Left renal cortex interstitium (tissue), 4 donors: ENCODE measurements at places on chromosomes 16 and 17. TPM values are rescaled to one million over a fixed set of nuclear protein-coding genes. Genes with fewer than 3 reads are reported as not detected.

- no peak for DNase-seq
Observed at GRCh38 chr16:48536614-48537200, 73.3 kb downstream of the N4BP1 start.

DNA sequence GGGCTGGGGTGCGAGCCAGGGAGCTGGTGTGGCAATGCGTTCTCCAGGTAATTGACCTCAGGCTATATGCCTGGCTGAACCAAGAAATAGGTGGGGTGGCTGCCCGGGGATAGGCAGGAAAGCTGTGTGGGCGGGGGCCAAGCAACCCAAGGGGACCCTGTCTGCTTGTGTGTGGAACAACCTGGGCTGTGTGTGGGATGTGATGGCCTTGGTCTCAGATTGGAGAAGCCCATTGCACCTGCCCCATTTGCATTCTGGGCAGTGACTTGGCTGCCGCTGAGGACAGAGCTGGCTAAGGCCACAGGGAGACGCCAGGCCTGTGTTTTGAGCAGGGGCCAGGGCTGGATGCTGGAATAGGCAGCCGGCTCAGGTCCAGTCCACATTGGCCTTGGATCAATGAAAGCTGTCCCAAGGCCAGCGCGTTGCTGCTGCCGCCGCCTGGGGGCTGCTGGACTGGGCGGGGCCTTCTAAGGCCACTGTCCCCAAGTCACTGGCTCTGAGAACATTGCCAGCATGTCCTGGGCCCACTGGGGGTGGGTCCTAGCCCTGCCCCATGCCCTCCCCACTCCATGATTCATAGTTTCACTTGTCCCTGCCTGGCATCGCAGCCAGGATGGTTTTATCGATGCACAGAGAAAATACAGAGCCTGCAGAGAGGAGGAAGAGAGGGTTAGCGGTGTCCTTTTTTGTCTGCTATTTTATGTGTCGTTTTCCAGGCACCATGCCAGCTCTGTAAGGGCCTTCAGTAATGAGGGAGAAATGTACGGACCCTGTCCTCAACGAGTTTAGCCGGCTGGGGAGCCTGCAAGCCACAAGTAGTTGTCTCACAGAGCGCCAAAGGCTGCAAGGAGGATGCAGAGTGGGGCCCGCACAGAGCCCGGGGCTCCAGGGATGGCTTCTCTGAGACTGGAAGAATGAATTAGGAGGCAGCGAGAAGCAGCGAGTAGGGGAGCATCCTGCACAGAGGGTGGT is 43.9 kb downstream of the NKD1 start:
- no peak for DNase-seq

Gene C16orf89
- 8.1 TPM for polyA plus RNA-seq

DNA sequence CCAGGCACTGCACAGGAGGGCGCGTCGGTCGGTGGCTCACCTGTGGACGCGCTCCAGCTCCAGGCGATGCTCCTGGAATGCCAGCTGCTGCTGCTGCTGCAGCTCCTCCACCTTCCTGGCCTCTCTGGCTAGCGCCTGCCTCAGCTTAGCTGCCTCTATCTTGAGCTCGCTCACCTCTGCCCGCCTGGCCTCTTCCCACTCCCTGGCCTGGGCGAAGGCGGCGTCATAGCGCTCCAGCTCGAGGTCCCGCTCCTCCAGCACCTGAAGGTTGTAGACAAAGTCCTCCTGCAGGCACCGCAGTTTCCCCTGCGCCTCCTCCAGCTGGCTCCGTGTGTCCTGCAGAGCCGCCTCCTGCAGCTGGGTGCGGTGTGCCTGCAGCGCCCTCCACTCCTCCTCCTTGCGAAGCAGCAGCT is 11.1 kb downstream of the CCDC57 start:
- no peak for DNase-seq

DNA sequence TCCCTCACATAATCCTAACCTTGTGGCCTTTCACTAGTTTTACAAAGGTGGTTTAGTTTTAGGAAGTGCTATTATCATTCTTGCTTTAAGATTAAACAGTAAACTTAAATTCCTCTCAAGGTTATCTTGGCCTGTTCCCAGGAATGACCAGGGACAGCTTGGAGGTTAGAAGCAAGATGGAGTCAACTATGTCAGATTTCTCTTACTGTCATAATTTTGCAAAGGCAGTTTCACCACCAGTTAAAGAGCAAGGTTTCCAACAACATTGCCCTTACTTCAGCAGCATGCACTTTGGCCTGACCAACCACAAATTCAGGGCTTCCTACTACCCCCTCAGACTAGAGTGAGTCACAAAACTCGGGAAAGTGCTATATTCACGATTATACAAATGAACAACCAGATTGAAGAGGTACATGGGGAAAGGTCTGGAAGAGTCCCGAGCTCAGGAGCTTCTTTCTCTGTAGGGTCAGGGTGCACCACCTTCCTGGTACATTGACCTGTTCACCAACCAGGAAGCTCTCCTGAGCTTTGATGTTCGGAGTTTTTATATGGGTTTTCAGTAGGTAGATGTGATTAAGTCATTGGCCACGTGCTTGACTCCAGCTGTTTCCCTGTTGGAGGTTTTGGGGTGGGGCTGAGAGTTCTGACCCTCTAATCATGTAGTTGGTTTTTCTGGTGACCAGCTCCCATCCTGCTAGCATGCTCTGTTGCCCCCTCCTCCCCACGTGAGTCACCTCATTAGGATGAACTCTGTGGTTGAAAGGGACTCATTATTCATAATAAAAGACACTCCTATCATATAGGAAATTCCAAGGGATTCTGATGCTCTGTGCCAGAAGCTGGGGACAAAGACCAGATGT is 19.4 kb downstream of the RHOT1 start:
- DNase-seq: no peak

Gene TNK1
- 7.9 TPM for polyA plus RNA-seq

GRCh38 chr16:86337581-86338402 is 172.5 kb upstream of the FOXF1 start:
- DNase-seq: no peak

Gene TMIGD1
- polyA plus RNA-seq: 0.59 TPM

DNA sequence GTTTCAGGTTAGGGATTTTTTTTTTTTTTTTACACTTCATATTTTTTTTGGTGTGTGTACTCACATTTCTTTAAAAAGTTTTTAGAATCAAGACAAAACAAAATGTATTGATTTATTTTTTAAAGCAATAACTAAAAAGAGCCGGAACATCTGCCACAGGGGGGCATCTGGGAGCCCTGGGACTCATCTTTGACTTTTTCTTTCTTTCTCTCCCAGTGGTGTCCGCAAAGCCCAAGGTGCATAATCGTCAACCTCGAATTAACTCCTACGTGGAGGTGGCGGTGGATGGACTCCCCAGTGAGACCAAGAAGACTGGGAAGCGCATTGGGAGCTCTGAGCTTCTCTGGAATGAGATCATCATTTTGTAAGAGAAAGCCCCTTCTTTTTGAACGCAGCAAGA is 36.3 kb downstream of the WWP2 start:
- DNase-seq: no peak

Gene CFAP97D1
- polyA plus RNA-seq: 0.09 TPM

Gene VTN
- polyA plus RNA-seq: 39.3 TPM

Gene CA7
- 0.11 TPM for polyA plus RNA-seq

DNA sequence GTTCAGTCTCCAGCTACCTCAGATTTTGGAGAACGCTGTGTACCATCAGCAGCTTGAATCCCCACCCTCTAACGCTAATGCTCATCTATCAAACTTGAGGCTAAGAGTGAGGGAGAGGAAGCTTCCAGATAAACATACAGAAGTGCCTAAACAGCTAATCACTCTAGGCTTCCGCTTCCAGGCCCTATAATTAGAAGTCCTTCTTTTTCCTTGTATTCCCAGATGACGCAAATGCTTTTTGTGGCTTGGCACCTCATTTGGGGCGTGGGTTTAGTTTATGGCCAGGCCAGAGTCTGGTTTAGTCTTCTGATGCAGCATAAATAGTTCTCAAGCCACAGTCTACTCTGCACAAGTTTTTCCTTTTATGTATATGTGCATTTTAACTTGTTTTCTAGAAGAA is 263.4 kb downstream of the BCAS3 start:
- no peak for DNase-seq

DNA sequence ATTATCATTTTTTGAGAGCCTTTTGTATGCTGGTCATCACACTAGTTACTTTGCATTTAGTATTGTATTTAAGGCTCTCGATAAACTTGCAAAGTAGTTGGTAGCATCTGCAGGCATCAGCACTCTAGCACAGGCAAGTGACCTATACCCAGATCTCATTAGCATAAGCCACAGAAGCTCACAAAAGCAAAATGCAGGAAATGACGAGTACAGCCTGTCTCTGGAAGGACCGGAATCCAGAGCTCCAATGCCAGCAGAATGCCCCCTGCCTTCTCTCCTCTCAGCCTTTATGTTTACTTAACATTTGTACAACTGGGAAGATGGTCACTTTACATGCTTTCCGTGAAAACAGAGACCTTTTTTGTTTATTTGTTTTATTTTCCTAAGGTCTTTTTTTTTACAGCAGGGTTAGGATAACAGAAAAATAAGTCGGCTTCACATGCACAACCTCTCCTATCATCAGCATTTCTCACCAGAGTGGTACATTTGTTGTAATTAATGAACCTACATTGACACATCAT is 45.4 kb upstream of the MYOCD start:
- no peak for DNase-seq

GRCh38 chr17:56973520-56973919 is 4.4 kb upstream of the SCPEP1 start:
- no peak for DNase-seq

DNA sequence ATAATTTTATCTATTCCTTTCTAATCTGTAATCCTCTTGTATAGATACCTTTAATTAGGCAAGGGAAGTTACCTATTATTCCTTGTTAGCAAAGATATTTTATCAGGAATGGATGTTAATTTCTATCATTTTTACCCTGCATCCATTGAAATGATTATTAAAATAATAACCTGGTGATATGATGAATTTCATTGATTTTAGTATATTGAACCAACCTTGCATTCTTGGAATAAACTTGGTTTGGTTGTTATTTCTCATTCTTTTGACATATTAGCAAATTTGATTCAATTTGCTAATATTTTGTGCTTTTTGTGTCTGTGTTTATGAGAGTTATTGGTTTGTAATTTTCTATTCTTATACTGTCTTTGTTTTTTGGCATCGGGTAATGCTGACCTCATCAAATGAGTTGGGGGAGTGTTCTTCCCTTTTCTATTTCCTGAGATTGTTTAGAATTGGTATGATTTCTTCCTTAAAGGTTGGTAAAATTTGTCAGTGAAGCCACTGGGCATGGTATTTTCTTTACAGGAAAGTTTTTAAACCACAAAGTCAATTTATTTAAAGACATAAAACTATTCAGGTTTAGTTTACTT is 250.4 kb upstream of the PMFBP1 start:
- no peak for DNase-seq

Gene FBXW10B
- 1.1 TPM for polyA plus RNA-seq

Gene CCL4
- polyA plus RNA-seq: 0.24 TPM

Gene RDM1
- polyA plus RNA-seq: 2.6 TPM

DNA sequence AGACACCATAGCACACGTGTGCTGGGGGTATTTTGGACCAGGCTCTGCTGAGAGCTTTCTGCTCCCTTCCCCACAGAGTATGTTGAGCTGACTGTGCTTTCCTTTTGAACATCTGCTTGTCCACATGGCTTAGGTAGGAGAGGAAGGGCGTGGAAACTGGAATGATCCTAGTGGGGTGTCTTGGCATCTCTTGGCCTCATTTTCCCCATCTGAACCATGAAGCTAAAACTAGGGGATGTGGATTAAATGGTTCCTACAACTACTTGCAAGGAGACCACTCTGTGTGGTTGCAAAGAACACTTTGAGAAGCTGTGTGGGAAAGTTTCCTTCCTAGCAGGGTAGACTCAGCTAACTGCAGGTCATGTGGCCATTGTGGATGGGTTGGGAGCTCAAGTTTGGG is 6.7 kb upstream of the NLRC5 start:
- DNase-seq: no peak

GRCh38 chr17:67821871-67822367 is 3.4 kb upstream of the BPTF start:
- no peak for DNase-seq

DNA sequence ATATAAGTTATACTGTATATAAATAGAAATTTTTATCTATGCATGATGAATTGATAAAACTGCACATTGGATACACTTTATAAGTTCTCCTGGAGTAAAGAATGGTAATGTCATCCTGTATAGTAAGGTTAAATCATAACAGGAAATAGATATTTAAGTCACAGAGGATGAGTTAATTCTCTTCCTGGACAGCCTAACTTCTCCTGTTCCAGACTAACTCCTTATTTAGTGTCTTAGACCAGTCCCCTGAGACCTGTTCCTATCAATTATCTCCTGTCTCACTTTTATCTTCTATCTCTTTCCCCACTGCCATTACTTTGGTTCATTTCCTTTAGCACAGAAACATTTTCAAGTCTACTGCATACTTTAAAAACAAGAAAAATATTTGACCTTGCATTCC is 46.5 kb downstream of the SSH2 start:
- DNase-seq: no peak

Gene KRTAP4-3
- polyA plus RNA-seq: not detected

Gene ADORA2B
- 1.4 TPM for polyA plus RNA-seq

DNA sequence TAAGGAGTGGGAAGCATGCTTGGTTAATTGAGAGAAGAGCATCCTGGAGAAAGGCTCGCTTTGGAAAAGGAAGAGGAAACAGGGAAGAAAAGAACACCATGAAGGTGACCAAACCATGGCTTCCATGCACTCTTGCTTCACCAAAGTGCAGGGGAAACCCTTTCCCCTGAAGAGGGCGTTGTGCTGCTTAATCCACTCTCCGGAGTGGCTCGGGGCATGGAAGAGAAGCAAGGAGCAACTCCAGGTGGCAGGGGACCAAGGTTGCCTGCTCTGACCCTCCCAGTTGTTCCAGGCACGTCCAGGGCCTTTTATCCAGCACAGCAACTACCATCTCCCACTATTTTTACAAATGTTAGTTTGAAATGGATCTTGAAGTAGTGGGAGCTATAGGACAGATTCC is 108.1 kb downstream of the STX8 start:
- no peak for DNase-seq

Gene CTRB1
- polyA plus RNA-seq: not detected

Gene SLC38A8
- not detected for polyA plus RNA-seq

- no peak for DNase-seq
Observed at GRCh38 chr17:73541561-73541981, 102.7 kb downstream of the SDK2 start.

DNA sequence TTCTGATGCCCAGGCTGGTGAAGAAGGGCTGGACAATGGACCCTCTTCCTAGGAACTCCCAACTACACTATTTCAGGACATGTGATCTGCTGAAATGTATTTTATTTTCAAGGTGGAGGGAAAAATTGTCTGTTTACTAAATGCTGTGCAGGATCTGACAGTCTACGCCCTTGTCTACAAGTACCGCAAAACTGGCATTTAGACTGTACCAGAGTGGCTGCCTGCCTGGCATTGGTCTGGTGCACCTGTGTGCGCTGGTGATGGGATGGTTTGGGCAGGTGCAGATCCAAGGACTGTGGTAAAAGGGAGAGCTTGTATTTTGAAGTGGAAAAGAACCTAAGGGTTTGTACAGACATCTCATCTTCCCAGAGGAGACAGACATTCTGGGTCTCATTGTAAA is 79.7 kb downstream of the AIPL1 start:
- no peak for DNase-seq
